Glomerular endothelial cell (primary cell): ENCODE measurements at places on chromosomes 2 and 18.

- no peak for DNase-seq
Observed at GRCh38 chr18:73355121-73355520, 487.3 kb upstream of the NETO1 start.

- DNase-seq = no peak
Observed at GRCh38 chr2:156565066-156565710, 129.0 kb downstream of the GPD2 start.

DNA sequence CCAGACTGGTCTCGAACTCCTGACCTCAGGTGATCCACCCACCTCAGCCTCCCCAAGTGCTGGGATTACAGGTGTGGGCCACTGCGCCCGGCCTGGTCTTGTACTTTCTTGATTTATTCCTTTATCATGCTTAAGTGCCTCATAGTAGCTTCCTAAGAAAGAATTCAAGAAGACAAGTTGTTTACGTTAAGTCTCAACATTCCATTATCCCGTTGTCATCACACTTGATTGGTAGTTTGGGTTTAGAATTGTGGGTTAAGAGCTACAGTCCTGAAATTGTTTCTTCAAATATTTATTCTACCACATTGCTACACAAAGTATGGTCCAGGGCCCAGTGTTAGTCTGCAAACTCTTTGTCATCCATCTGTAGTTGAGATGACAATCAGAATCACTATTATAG is 194.0 kb downstream of the VWC2L start:
- DNase-seq = no peak

GRCh38 chr2:63058921-63059792 is 8.5 kb downstream of the OTX1 start:
- DNase-seq = no peak

DNA sequence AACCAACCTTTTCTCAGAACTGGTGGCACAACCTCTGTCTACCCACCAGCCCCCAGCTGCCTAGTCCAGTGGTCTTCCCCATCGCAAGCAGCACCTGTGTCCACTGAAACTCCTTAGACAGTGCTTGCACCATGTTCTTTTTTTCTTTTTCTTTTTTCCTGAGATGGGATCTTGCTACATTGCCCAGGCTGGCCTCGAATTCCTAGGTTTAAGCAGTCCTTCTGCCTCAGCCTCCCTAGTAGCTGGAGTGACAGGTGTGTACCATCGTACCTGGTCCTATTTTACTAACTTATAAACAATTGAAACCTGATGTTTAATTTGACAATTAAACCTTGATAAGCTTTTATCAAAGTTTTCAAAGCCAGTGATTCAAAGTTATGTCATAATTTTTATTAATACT is 30.8 kb downstream of the SANBR start:
- no peak for DNase-seq
